SIG-M5 (cell line): ENCODE measurements at places on chromosomes 3 and 15.

GRCh38 chr15:68176601-68177000 is 28.5 kb downstream of the CALML4 start:
- DNase-seq, result no peak

- DNase-seq, result no peak
Measured at GRCh38 chr15:100373120-100373896, 31.5 kb upstream of the ADAMTS17 start.

DNA sequence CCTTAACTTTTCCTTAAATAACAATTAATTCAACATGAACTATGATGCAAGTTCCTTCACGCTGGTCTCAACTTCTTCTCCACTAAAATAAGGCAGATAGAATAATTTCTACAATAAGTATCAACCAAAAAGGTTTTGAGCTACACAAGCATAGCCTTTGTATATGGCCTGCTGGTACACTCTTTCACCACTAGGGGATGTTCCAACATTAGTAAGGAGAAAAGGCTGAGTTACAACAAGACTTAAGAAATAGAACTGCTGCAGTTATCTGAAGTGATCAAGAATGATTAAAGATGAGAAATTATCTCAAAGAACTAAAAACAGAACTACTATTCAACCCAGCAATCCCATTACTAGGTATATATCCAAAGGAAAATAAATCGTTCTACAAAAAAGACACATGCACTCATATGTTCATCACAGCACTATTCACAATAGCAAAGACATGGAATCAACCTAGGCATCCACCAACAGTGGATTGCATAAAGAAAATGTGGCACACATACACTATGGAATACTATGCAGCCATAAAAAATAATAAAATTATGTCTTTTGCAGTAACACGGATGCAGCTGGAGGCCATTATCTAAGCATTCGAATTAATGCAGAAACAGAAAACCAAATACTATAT is 14.4 kb downstream of the ATP13A3 start:
- no peak for DNase-seq

GRCh38 chr15:94081829-94082228 is 149.5 kb upstream of the MCTP2 start:
- DNase-seq, result no peak

- no peak for DNase-seq
Measured at GRCh38 chr3:23938688-23939087, 6.4 kb upstream of the NR1D2 start.

DNA sequence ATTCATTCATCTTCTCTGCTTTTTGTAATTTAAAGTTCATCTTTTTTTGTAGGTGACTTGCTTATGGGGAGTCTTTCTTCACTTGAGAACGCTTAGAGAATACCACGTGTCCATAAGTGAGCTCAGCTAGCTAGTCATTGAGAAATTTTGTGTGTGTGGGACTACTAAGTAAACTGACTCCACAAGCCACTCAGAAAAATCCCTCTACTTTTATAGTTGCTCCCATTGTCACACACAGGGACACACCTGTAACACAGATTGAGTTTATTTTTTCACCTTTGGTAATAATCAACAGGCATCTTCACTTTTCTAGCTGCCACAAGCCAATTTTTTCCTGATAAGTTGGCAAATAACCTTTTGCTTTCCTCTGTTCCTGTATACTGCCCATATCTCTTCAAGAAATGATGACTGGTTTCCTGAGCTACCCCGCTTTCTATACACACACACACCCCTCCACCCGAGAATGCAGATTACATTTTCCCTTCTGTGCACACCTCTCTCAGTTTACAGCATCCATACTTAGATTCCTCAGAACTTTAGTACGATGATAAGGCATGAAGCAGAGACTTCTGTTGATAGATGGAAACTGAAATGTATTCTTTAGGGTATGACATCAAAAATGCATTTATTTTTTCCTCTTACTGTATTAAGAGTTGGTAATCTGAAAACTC is 4.6 kb downstream of the TSC22D2 start:
- peak; percentile 36 for DNase-seq

- DNase-seq, result no peak
Measured at GRCh38 chr15:25682340-25682739, 180.8 kb downstream of the ATP10A start.

DNA sequence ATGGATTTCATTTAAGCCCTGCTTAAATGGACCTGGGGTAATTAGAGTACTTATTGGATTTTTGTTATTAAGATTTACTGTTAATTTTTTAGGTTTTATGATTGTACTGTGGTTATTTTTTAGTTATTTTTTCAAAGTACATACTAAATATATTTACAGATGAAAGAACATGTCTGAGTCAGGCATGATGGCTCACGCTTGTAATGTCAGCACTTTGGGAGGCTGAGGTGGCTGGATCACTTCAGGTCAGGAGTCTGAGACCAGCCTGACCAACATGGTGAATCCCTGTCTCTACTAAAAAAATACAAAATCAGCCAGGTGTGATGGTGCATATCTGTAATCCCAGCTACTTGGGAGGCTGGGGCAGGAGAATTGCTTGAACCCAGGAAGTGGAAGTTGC is 16.2 kb upstream of the RPL24 start:
- no peak for DNase-seq

DNA sequence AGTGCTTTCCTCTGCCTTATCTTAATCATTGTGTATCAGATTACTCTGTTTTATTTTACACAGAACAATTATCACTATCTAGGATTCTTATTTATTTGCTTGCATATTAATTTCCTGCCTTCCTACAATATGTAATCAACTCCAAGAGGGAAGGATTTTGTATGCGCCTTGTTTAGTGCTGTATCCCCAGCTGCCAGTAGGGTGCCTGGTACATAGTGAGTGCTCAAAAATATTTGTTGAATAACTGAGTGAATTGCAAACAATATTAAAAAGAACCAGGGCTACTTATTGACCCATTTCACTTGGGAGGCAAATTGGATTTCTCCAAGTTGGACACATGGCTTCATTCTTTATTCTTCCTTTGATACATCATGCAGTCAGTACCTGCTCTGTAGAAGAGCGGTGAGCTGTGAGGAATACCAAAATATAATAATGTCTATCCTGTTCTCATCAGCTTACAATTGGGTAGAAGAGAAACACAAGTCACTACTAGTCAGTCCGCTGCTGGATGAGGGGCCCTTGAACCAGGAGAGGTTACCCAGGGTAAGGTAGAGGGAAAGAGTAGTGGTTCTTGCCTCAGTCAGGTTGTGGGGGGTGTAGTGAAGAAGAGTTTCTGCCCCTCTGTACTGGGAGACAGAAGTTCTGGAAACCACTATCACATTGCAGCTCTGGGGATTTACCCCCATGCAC is 233.9 kb upstream of the ZBTB20 start:
- DNase-seq, result no peak

- DNase-seq, result no peak
Measured at GRCh38 chr15:89125088-89125826, 37.0 kb downstream of the ABHD2 start.

DNA sequence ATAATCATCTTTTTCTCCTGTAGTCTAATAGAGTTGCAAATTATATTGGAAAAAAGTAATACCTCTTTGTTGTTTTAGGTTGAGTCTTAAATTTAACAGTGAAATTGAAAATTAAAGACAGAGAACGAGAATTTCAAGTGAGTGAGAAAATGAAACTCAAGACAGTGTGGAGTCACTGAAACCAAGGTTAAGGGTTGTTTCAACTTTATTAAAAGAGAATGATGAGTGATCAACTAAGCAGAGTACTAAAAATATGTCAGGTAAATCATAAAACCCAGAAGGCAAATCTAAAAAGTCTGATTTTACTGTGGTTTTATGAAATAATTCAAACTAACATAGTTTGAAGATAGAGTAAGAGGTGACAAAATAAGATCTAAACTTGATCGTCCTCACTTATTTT is 782.5 kb upstream of the SEMA6D start:
- no peak for DNase-seq

GRCh38 chr3:7504886-7505775 is 644.2 kb downstream of the GRM7 start:
- DNase-seq, result no peak

DNA sequence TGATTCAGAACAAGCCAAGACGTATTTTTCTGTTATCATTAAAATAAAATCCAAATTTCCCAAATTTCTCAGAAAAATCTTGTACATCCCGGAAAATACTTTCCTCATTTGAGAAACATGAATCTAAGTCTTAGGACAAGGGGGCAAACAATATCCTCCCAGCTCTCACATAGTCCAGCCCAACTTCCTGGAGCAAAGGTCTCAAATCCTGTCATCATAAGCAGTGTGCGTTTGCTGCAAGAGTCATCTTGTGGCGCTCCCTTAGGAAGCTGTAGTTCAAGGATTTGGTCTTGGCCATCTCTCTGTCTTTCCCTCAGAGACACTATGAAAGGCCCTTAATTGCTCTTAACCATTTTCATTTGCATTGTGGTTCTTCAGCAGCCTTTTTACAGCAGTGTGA is 57.5 kb upstream of the GSK3B start:
- no peak for DNase-seq

DNA sequence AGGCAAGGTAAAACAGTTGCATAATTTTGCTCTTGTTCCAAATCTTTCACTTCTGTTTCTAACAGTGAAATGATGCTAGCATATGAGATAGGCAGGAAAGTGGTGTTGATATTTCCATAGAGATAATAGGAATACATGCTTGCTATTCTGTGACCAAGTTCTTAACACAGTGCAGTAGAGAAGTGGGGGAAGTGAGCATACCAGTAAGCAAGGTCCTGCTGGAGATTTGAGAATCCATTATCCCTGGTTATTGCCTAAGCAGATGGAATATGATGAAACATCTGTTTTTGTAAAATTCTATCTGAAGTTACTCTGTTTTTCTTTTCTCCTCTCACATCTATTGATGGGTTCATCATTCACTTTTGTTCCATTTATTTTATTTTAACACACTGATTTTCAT is 28.7 kb downstream of the USP8 start:
- no peak for DNase-seq

DNA sequence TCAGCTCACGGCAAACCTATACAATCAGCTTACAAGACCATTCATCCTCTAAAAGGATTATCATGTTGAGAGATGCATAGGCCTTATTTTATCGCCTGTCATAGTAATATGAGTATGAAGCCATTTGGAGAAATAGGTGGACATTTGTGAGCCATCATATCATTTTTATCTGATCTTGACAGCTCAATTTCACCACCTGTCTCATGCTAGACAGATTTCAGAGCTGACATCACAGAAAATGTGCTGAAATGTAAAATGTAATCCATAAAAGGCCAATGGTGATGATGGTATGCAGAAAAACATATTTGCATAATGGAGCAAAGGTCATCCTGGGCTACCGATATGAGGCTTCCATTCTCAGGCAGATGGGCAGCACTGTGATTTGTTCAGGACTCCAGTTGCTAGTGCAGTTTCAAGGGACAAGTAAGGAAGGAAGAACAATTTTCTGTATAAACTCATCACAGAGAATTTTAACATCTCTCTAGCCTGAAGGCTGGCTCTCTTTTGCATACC is 221.5 kb downstream of the ULK4 start:
- DNase-seq, result no peak

DNA sequence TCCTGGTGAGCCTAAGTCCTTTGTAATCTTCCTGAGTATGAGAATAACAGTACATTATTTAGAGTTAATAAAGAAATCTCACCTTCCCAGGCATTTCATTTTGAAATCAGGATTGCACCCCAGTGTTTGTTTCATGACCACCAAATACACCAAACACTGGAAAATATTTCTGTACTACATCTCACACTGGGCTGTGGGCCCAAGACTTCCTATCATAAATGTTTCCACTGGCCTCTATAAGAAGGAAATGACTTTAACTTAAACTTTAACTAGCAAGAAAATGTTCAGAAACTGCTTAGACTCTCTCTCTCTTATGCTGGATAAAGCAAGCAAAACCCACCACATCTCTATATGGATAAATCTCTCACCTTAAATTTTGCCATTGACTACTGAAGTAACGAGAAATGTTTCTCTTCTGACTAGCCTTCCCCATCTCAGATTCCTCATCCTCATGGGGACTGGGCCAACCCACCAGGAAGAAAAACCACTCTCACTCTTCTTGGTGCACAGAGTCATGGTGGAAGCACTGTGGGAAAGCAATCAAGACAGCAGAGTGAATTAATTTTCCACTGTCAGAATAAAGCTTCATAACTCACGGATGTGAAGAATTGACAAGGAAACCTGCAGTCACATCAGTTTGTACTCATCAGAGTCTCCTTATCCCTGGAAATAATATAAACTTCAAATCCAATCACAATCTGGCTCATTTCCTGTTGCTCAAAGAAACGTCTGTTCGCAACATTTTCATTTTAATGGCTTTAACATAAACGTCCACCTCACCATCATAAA is 859.6 kb downstream of the EPHA3 start:
- DNase-seq, result no peak

- no peak for DNase-seq
Measured at GRCh38 chr3:24202071-24202470, 257.0 kb downstream of the NR1D2 start.

GRCh38 chr15:66587749-66588148 is 22.0 kb upstream of the LCTL start:
- DNase-seq, result no peak

DNA sequence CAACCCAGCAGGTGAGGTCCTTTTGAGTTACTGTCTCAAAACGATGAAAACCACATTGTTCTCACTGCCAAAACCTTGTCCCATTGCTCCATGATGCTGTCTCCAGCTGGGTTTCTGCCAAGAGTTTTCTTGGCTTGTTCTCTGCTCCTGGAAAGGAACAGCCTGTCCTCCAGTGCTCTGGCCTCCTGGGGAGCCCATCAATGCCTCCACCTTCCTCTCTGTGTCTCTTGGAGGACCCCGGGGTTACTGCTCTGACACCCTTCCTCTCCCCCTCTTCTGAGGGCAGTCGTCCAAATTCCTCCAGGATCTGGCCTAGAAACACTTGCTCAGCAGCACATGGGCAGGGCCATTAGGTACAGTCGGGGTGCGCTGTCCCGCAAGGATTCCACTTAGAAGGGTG is 63.9 kb upstream of the RGMA start:
- DNase-seq, result no peak
